Occipital lobe (tissue), 3 donors: ENCODE measurements at places on chromosomes 7 and 10. TPM values are rescaled to one million over a fixed set of nuclear protein-coding genes. Genes with fewer than 3 reads are reported as not detected.
A peak's percentile ranks its signal among the peaks of the same experiment; 100 is the strongest.

TAS2R5 gene
- total RNA-seq = 3.4 TPM

SPACDR gene
- total RNA-seq = not detected

C10orf90 gene
- 0.16 TPM for total RNA-seq

DNA sequence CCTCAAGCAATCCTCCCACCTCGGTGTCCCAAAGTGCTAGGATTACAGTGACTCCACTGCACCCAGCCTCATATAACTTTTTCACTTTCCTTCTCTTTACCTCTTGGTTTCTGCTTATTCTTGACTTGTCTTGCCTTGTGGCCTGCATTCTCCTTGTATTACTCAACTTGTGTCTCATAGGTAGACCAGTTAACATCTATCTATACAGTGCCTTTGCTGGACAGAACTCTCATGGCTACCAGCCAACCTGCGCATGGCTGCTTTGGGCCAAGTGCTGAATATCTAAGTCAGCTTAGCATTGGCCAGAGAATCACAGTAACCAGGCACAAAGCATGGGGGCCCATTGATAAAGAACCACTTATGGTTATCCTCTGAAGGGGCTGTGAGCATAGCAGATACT, 42.6 kb upstream of the ZNRF2 start:
- no peak for DNase-seq

- no peak for DNase-seq
Observed at GRCh38 chr10:61941202-61941681, 39.7 kb downstream of the ARID5B start.

DNA sequence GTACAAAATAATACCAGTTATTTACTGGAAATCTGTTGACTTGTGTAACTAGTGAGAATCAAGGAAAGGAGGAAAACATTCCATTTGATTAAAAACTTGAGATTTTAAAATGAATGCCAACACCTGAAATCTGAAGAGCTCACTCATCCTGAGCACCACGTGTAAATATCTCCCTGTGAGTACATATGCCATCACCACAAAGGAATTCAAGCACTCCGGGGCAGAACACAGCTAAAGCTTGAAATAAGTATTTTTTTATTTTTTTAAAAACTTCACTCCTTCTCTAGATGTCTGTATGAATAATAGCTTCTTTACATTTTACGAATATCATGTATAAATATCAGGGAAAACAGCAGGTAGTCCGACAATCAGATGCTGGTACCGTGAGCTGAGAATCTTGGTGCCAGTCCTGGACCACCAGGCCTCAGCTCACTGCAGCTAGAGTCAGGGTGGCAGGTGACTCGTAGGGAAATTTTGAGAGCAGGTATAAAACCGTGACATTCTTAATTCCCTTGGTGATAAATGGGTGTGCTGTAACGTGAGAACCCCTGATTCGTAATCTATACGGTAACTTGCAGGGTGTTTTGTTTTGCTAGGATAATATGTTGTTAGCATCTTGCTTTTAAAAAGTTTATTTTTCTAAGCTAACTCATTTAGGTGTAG, 12.7 kb downstream of the LMTK2 start:
- no peak for DNase-seq

UPK3B gene
- not detected for total RNA-seq

DNA sequence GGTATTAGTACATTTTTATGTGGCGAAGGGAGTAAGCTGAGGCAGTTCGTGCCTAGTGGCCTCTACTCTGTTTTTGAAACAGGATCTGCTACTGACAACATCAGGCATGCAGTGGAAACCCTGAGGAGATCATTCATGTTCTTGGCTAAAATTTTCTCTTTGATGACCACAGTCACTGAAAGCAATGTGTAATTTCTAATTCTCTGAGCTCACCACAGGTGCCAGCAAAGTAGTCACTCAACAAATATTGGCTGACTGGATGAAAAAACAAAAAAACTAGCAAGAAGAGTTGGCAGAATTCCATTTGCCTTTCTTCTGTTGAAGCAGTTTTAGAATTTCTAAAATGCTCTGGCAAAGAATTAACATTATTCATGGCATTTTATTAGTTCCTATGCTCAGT, 176.5 kb upstream of the KCTD7 start:
- no peak for DNase-seq

DNA sequence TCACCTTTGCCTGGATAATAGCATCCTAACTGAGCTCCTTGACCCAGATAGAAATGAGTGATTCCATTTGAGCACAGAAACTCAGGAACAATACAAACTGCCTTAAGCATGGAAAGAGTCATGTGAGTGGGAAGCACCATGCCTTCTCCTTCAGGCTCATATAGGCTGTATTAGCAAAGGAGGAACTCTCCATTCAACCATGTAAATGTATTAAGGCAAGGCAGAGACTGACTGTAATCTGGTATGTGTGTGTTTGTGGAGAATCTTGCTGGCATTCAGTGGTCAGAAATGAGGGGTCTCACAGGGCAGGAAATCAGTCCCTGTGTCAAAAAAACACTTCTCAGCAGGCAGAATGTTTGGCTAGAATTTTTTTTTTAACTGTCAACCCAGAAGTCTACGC, 40.2 kb downstream of the COA1 start:
- no peak for DNase-seq

DNA sequence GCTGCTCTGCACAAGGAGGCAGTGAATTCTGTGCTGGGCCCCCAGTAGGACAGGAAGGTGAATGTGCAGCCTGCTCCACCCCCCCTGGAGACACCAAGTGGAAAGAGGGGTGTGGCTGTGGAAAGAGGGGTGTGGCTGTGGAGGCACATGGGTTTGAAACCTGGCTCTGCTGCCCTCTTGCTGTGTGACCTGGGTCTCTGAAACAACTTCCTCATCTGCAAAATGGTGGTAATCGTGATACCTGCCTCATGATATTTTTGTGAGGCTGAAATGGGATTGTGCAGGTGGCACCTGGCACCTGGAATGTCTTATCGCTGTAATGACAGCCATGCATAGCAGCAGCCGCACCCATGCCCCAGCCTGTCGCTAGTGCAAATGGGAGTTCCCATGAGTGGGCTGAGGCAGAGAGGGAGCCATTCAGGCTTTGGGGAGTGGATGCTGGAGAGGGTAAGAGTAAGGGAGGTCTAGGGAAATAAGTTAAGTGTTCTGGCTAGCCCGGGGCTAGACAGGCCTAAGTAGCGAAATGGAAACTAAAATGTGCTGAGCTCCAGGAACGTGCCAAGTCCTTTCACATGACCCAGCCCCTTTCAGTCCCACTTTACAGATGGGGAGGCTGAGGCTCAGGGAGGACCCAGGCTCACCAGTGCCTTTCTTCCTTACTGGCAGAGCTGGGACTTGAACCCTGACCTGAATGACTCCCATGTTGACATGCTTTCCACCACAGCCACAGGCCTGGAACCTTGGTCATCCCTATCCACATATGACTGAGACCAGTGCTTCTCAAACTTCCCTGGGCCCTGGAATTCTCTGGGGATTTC, 35.0 kb downstream of the C10orf105 start:
- DNase-seq = no peak

- peak; percentile 81 for DNase-seq
Observed at GRCh38 chr7:99551767-99552463, at the start of gene FAM200A. Gene FAM200A, minus strand, starts transcription at chr7:99552114. Its CDS starts 3,707 bp downstream, at chr7:99548407.

SCIN gene
- total RNA-seq = 1.6 TPM

GRCh38 chr10:86178401-86179152, 188.0 kb downstream of the GRID1 start:
- no peak for DNase-seq

DNA sequence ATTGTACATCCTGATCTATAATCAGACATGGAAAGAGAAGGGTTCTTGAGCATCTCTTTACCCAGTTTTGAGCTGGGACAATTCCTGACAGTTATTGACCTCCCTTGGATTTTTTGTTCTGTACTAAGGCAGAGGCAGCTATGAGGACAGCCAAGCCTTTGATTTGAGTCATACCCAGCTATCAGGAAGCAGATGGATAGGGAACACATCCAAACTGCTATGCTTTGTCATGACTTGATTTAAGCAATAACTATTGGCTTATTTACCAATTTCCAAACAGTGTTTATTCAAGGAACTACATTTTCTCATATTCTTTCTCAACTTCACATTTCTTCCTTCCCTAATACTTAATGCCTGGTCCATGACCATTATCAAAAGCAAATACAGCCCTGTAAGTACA, 396.4 kb upstream of the STEAP1 start:
- no peak for DNase-seq

CADPS2 gene
- 20.9 TPM for total RNA-seq

GPR146 gene
- 6.7 TPM for total RNA-seq

DNA sequence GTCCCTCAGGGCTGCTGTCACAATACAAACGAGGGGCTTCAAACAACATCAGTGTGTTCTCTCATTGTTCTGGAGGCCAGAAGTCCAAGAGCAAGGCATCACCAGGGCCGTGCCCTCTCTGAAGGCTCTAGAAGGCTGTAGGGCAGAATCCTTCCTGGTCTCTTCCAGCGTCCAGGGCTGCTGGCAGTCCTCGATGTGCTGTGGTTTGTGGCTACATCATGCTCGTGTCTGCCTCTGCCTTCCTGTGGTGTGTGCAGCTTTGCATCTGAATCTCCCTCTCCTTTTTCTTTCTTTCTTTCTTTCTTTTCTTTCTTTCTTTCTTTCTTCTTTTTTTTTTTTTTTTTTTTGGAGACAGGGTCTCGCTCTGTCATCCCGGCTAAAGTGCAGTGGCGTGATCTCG, 103.5 kb downstream of the INSYN2A start:
- DNase-seq = no peak

GRCh38 chr10:12781976-12782375, 219.5 kb downstream of the CCDC3 start:
- no peak for DNase-seq

CHN2 gene
- 76.3 TPM for total RNA-seq

DLX6 gene
- total RNA-seq = 0.62 TPM

OR2A42 gene
- total RNA-seq = not detected

ZNF25 gene
- 66.8 TPM for total RNA-seq

GRCh38 chr10:109947111-109947920, 24.0 kb upstream of the XPNPEP1 start:
- no peak for DNase-seq

DNA sequence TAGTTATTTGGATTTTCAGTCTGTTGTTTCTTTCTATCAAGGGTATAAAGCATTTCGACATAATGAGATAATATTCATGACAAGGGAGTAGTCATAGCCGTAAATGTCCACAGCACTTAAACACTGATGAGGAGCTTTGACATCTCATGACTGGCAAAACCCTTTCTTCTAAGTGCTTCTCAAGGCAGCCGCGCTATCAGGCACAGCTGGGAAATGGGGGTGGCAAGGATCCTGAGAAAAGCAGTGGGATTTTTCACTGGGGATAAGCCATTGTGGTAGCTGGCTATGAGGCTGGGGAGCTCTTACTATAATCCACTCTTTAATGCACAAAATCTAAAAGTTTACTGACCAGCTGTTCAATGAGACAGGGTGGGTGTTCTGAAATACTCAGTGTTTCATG, 493.2 kb upstream of the KLF6 start:
- no peak for DNase-seq

DNA sequence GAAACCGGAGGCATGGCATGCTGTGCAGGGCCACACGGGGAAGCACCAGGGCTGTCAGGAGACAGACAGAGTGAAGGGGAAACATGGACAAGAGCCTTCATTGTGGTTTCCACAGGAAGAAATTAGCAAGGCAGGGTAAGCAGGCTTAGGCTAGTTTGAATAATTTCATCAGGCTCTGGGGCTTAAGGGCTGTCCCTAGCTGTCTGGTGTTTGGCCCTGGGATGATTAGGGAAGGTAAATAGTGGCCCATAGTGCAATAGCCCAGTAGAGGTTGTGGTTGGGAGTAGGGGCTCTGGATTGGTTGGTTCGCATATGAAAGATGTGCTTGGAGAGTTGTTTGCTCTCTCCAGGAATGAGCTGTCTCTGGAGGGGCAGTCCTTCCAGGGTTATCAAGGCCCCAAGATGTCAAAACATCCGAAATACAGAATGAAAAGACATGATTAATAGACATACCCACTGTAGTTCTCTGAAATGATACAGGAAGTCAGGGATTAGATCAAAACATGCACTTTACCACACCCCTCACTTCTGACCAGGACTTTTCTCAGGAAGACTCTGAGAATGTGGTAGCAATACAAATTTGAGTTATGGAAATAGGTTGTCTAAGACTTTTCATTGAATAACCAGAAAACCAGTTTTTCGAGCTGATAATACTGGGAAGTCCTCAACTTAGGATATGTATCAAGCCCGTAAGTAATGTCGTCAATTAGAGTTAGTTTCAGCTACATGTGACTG, 224.9 kb upstream of the NFE2L3 start:
- DNase-seq = no peak

GRCh38 chr7:27123477-27124053, 7.0 kb downstream of the HOXA4 start:
- DNase-seq = no peak

SLC13A1 gene
- total RNA-seq = not detected

CLRN3 gene
- total RNA-seq = 0.62 TPM

LOXL4 gene
- total RNA-seq = 0.47 TPM

HMX3 gene
- not detected for total RNA-seq

DNA sequence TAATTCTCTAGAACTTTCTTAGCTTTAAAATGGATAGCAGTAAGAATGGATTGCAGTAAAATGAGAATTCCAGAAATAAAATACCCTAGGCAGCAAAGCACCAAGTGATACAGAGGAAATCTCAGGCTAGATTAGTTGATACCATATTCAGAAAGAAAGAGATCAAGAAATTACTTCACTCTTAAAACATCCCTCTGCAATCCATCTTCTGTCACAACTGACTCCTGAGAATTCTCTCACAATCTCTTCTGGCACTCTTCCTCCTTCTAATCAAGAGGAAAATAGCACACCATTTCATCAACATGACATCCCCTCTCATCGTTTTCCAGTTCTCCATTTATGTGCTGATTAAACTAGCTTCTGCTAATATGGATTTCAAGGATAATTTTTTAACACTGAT, 42.2 kb upstream of the LAMB1 start:
- DNase-seq = no peak
